Pons (tissue), 1 donor: ENCODE measurements at places on chromosomes 3 and 15.
A peak's percentile ranks its signal among the peaks of the same experiment; 100 is the strongest.

GRCh38 chr15:48796521-48796920, 14.3 kb downstream of the CEP152 start:
- DNase-seq, result no peak

GRCh38 chr3:69738859-69739203, 433 bp upstream of the MITF start:
- no peak for DNase-seq

DNA sequence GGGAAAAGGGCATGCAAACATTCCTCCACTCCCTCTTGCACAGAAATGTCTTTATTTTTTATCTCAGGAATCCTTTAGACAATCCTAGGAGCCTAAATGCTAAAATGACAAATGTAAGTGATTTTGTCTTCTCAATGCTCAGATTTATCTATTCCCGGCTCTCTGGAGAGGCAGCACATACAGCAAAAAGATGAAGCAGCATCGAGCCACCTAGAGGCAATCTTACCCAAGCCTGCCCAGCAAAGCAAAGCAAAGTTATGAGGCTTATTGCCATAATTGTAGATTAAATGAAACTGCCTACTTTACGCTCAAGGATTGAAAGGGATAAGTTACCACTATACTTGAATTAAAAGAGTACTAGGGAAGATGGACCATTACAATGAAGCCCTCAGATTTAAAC, 750.4 kb upstream of the NR2F2 start:
- DNase-seq, result no peak

DNA sequence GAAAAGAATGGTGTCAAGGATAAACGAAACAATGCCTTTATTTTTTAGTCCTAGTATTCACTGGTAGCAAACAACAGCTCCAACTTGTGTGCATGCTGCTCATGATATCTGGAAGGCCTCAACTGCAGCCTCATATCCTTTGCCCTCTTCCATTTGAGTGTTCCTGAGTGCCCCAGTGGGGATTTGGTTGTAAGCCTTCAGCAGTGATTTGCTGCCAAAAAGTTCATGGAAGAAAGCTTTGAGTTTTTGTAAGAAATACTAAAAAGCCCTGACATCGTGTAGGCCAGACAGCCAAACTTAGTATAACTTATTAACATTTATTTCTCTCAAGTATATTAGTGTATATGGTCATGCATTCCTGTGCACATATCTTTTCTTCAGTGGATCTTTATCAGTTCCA, 30.0 kb downstream of the MFSD1 start:
- DNase-seq, result no peak

- peak; percentile 24 for DNase-seq
Measured at GRCh38 chr3:188200481-188200880, 46.5 kb downstream of the LPP start.

DNA sequence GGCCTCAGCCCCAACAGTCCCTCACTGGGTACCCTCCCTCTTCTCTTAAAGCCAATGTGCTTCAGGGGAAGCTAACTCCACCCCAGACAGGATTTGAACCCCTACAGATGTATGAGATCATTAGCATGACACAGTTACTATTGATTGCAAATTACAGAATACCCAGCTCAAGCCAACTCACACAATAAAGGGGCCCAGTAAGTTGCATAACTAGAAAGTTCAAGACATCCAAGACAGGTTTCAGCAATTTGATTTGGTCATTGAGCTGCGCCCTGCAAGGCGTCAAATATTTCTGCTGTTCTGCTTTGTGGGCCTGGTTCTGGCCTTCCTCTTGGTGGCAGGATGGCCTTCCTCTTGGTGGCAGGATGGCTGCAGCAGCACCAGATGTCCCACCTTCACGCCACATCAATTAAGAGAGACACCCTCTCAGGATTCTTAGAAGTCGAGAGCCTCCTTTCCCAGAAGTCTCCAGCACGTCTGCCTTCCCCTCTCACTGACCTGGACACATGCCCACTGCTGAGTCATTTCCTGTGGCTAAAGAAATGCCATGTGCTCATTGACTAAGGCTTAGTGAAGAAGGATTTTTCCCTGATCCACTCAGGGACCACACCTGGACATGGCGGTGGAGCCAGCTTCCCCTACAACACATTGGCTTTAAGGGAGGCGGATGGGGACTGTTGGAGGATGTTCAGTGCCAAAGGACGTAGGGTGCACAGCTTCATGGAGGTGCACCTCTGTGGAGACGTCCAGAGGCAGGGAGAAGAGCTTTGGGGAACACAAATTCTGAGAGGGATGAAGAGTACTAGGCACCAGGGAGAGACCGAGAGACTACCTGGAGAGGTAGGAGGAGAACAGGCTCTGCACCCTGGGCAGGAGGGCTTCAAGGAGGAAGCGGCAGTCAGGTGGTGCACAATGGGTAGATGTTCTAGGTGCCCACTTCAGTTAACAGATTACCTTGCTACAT, 49.1 kb downstream of the DNASE1L3 start:
- no peak for DNase-seq

- DNase-seq, result no peak
Measured at GRCh38 chr3:13006216-13006990, 66.8 kb downstream of the IQSEC1 start.

- peak; percentile 61 for DNase-seq
Measured at GRCh38 chr3:48898383-48899234, at the start of gene SLC25A20. TSS of gene SLC25A20 (minus strand) at chr3:48898882. CDS start at chr3:48898794, 88 bp downstream.

- no peak for DNase-seq
Measured at GRCh38 chr15:94674296-94674695, 442.9 kb downstream of the MCTP2 start.

DNA sequence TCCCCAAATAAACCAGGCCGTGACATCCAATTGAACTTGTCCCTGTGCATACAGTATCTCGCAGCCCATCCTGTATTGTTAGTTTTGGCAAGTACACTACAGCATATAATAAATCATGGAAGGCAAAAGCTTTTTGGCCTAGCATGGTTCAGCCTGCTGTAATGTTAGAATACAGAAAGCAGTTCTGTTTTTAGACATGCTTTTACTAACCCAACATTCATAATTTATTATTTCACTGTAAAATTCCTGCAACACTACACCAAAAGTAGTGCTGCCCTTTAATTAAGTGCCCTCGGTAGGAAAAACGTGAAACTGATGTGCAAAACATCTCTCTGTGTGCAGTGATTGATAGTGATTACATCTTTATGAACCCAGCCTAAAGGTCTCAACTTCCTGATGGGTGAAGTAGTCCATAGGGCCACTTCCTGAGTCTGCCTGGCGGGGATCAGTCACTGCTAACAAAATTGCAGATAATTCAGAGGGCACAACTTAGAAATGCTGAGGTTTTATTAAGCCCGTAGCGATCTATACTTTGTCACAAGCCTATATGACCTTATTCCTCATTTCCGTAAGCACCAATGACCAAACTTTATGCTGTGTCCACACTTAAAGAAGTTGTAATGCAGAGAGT, 227.8 kb downstream of the CDIN1 start:
- no peak for DNase-seq

DNA sequence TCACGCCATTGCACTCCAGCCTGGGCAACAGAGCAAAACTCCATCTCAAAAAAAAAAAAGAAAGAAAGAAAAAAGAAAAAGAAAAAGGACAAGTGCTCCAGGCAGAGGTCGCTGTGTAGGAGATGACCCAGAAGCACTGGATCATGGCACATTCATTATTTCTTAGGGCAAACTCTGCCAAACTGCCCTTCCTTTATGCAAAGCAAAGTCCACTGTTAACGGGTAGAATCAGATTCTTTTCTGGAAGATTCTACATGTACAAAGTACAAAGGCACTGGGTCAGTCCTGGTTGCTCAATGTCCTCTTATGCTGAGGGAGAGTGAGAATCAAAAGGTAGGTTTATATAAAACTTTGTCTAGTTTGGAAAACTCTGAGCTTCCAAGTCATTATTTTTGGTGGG, 144.9 kb downstream of the FEZF2 start:
- DNase-seq, result no peak

DNA sequence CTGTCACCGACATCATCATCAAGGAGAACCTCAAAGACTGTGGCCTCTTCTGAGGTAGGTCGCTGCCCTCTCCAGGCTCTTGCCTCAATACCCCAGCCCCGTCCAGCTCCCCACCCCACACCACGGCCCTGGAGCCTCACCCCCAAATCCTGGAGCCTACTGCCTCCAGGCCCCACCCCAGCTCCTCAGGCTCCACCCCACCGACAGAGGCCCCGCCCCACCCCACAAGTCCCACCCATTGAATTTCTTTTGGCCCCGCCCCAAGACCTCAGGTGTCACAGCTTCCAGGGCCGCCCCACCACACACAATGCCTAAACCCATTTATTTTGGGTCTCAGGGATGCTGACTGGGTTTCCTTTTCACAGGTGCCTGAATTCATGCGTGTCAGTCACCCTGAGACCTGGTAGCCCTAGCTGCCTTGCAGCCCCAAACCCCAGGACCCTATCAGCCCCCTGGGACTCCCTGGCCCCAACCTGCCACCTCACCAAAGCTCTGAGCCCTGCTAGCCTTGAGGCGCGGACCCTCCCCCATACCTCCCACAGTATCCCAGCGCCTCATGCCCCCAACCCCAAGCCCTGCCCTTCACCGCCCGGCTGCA, 3.6 kb downstream of the GNAT1 start:
- no peak for DNase-seq

GRCh38 chr3:188323067-188323842, 169.3 kb downstream of the LPP start:
- no peak for DNase-seq

GRCh38 chr3:3783210-3783609, 16.0 kb upstream of the LRRN1 start:
- DNase-seq, result no peak

GRCh38 chr3:33658991-33659848, 58.8 kb downstream of the CLASP2 start:
- peak; percentile 99 for DNase-seq

DNA sequence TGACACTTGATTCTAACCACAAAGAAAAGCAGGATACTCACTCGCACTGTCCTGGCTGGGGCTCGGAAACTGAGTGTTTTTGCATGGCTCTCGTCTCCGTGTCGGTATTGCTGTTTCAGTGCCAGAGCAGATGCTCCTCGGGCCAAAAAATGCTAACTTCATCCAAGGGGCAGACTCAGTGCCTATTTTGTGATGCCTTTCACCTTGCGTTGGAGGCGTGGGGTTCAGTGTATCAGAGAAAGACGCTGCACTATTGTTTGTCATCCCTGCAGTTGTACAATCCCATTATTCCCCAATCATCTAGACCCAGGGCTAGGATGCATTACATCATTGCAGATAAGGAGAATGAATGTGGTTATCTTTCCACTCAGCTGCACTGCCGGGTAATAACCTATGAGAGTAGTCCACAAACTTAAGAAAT, 1.4 kb downstream of the CACNA2D3 start:
- no peak for DNase-seq

DNA sequence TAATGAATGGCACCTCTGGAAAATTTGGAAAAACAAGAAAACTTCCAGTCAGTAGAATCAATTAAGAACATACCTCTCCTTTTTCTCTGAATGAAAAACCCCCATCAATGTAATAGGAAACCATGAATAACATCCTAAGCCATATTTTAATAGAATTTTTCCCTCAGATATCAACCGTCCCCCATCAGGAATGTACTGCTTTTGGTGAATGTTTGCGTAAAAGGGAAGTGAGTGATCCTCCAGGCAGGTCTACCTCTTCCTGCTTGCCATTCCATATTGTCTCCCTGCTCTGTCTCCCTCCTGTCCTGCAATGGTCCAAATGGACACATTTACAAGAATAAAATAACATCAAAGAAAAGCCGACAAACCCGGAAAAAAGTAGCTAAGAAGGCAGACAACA, 30.8 kb downstream of the LAMP3 start:
- DNase-seq, result no peak

- no peak for DNase-seq
Measured at GRCh38 chr3:27960133-27960532, 238.0 kb upstream of the EOMES start.

- DNase-seq, result no peak
Measured at GRCh38 chr15:25985165-25985564, 122.0 kb upstream of the ATP10A start.

GRCh38 chr15:91908391-91908790, 54.9 kb downstream of the SLCO3A1 start:
- no peak for DNase-seq

DNA sequence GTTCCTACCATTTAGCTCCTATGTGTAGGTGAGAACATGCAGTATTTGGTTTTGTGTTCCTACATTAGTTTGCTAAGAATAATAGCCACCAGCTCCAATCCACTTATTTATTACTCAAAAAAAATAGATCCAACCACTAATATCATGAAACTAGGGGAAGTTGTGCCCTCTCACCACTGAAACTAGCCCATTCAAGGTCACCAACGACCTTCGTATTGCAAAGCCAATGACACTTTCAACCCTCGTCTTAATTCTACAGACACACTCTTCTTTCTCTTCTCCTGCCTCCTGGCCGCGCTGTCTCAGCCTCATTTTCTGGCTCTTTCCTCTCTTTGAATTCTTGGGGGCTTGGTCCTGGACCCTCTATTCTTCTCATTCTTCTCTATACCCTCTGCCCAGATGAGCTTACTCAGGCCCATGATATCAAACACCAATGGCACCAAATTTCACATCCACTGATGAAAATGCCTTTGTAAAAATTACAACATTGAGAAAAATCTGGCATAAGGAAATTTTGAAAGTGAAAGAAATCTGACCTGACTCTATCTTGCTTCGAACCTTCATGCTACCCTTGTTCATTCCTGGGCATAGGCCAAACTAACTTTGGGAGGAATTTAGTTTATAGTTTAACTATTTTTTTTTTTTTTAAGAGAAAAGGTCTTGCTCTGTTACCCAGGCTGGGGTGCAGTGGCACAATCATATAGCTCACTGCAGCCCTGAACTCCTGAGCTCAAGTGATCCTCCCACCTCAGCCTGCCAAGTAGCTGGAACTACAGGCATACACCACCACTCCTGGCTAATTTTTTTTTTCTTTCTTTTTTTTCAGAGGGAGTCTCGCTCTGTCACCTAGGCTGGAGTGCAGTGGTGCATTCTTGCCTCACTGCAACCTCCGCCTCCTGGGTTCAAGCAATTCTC, 25.4 kb upstream of the LIMD1 start:
- DNase-seq, result no peak
